LNCaP clone FGC (cell line): ENCODE measurements at places on chromosomes 7 and 10.

GRCh38 chr10:113992471-113993011, 51.1 kb upstream of the ADRB1 start:
- no peak for DNase-seq

- no peak for DNase-seq
Measured at GRCh38 chr7:97844036-97844435, 28.2 kb downstream of the ASNS start.

DNA sequence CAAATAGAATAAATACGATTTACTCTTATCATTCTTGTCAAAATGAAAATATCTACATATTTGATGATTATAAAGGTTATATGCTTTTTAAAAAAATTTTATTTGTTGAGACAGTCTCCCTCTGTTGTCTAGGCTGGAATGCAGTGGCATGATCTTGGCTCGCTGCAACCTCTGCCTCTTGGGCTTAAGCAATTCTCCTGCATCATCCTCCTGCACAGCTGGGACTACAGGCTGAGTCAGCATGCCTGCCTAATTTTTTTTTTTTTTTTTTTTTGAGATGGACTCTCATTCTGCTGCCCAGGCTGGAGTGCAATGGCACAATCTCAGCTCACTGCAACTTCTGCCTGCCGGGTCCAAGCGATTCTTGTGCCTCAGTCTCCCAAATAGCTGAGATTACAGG, 48.9 kb downstream of the PUS7 start:
- DNase-seq, result no peak

DNA sequence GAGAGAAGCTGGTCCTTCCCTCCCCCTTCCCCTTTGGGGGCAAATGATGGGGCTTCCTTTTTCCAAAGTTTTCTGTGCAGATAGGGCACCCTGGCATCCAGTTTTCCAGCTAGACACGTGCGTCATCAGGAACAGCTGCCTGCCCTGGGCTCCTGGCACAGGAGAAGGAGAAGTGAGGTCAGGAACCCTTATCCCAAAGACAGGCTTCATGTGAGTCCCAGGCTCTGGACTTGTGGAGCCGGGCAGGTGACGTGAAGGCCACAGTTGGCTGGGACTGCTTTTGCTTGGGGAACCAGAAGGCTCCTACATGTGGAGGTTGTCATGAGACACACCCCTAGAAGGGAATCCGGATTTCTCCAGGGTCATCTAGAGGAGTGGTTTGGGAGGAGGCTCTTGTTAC, 66.5 kb downstream of the RBM20 start:
- no peak for DNase-seq

DNA sequence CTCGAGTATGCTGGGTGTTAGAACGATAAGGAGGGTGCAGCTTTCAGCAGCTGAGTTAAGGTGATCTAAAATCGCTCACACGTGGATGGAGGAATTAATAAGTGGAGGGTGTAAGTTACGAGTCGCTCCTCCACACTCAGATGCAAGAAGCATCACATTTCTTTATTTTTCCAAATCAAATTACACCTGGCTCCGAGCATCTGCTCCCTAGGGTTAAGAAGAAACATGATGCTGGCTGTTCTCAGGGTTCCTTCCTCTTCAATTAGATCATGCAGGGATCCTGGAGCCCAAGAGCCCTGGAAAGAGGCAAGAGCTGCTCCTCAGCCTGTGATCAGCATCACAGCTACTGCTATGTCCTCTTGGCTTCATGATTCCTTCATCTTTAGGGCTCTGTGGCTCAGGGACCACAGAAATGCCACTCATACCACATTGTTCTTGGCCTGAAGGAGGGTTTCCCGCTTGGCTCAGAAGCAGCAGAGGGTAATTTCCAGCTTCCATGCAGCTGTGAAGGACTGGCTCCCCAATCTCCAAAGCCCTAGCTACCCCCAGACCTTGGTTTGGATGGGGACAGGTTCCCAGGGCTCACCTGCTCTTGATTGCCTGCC, 235.9 kb upstream of the ZNF32 start:
- DNase-seq, result no peak

DNA sequence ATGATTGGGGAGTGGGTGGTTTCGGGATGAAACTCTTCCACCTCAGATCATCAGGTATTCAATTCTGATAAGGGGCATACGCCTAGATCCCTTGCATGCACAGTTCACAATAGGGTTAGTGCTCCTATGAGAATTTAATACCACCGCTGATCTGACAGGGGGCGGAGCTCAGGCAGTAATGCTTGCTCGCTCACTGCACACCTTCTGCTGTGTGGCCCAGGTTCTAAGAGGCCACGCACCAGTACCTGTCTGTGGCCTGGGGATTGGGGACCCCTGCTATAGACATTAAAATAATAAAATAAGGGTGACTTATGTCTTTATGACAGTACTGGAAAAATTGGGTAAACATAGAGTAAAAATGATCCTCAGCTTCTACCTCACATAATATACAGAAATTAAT, 66.1 kb downstream of the SAMD9 start:
- DNase-seq, result no peak

- no peak for DNase-seq
Measured at GRCh38 chr7:139931190-139931934, 102.3 kb downstream of the TBXAS1 start.

GRCh38 chr7:127976056-127976737, 55.0 kb downstream of the LRRC4 start:
- DNase-seq, result no peak

GRCh38 chr10:84499846-84500245, 171.5 kb downstream of the CCSER2 start:
- no peak for DNase-seq

DNA sequence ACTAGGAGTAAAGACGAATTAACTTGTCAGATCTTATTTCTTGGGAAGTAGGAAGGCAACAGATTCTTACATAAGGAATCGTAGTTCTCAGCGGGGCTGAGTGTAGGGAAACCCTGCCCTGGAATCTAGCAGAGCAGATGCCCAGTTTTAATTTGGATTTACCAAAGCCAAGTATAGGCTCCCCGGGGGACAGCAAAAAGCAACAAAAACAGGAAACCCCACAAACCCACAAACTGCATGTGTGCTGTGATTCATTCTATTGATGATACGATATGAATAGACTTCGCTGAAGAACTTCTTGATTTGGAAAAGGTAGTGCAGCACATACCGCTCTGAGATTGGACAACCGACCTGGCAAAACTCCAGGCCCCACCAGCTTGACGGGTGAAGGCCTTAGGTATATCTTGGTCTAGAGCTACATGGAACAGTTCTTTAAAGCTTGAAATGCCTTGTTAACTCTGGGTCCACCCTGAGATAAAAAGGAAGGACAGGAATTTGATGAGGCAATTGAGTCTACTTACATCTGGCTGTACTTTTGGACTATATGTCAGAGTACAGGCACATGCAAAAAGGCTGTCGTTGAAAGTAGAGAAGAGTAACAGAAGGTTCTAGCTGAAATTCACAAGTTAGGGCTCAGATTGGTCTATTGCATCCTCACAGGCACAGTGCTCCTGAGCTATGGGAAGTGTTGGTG, 49.1 kb downstream of the STRA8 start:
- no peak for DNase-seq

DNA sequence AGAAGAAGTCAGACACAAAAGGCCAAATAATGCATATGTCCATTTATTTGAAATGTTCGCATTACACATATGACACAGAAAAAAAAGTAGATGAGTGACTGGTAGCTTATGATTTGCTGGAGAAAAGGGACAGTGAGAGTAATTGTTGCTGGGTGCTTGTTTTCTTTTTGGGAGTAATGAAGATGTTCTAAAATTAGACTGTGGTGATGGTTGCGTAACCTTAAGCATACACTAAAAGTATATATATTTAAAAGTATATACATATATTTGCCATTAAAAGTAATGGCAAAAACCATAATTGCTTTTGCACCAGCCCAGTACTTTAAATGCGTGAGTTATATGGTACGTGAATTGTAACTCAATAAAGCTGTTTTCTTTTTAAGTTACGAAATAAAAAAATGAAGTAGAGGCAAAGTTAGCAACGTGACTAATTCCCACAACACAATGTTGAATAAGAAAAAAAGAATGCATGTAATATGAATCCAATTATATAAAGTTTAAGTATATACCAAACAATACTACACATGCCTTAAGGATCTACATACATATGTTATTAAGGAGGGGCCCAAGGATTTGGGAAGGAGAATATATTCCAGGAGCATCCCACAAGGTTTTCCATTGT, 360.4 kb upstream of the CELF2 start:
- no peak for DNase-seq

GRCh38 chr10:124739986-124740368, 4.2 kb downstream of the FAM53B start:
- no peak for DNase-seq

DNA sequence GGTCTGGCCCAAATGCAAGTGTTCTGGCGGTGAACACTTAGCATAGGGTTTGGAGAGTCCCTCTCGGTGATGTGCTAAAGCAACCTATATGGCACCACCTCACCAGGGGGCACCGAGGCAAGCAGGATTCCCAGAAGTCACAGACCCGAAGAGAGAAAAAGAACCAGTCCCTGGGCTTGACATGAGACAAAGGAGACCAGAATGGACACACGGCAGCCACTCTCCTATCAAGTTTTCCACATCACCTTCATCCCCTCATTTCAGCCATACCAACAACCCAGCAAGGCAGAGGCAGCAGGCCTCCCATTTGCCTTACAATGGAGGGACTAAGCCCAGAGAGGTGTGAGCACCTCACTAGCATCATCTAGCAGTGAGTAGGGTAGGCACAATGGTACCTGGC, 19.7 kb downstream of the GPRIN2 start:
- no peak for DNase-seq

- DNase-seq, result peak; percentile 94
Measured at GRCh38 chr7:159012353-159013069, 132.2 kb downstream of the VIPR2 start.

DNA sequence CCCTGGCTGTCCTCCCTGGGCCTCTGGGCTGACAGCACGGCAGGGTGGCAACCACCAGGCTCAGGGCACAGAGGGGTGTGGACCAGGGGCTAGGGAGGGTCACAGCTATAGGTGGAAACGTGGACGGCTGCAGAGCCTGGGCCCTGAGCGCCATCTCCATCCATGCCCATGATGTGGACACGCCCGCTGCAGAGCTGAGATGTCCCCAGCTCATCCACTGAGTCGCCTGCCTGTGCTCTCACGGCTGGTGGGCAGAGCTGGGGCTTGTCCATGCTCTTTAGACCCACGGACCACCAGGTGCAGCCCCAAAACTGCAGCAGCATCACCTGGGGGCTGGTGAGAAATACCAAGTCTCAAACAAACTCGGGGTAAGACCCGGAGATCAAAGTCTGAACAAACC, 16.1 kb downstream of the TECPR1 start:
- DNase-seq, result no peak

- DNase-seq, result no peak
Measured at GRCh38 chr10:66071907-66072306, 853.9 kb upstream of the LRRTM3 start.

DNA sequence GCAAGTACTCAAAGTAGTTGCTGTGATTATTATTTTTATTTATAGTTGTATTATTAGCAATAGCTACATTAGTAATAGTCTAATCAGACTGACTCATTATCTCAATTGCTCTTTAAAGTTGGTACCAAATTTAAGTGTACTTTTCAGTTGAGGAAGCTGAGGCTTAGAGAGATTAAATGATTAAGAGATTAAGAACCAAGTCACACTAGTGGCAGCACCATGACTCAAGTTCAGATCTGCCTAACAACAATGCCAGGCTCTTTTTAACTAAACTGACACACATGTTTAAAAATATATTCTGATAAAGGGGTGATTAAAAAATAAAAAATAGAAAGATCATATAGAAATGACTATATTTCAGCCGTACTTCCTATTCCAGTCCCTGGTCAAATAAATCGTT, 42.0 kb downstream of the FZD1 start:
- DNase-seq, result no peak

DNA sequence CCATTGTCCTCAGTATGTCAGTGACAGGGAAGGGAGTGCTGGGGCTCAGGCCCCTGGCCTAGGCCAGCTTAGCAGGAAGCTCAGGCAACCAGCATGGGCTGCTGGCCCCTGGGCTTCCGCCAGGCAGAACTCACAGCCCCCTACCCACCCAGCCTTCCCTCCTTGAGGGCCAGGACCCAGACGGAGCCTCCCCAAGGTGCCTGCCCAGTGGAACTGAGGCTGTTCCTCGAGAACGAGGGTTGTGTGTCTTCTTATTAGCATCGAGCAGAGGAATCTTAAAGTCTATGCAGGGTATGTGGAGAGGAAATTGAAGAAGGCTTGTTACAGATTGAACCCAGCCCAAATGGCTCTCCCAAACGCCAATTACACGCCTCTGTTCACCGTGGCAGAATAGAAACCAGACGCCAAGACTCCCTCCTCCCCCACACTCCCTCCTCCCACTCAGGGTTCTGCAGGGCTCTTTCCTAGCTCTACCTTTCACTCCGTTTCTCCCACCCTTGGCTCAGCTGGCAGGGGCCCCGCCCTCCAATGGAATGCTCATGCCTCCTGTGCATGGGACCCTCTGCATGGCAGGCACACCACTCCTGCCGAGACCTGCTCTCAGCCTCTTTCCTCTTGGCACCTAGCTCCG, 134.4 kb downstream of the ZMIZ1 start:
- no peak for DNase-seq

- no peak for DNase-seq
Measured at GRCh38 chr10:101576211-101576863, 11.7 kb downstream of the POLL start.

- DNase-seq, result no peak
Measured at GRCh38 chr10:7507887-7508726, 97.3 kb upstream of the SFMBT2 start.

DNA sequence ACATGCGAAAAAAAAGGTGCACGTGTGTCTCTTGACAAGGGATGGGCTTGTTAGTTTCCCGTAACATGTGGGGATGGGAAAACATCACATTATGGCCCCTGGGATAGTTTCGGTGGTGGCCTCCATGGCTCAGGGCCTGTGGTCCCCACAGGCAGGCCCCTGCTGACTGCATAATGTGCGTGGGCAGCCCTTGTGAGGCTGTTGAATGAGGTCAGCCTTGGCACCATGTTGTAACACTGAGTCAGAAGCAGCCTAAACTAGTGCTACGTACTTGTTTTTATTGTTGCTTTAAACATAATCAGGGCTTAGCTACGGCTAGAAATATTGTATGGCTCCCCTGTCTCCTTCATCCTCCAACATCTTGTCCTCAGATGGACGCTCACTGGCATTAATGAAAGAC, 80.6 kb downstream of the BEND7 start:
- no peak for DNase-seq

GRCh38 chr7:41029072-41029499, 673.8 kb downstream of the INHBA start:
- no peak for DNase-seq

- DNase-seq, result no peak
Measured at GRCh38 chr7:85748861-85749260, 562.0 kb upstream of the SEMA3D start.

- no peak for DNase-seq
Measured at GRCh38 chr7:100588438-100588837, 2.3 kb downstream of the FBXO24 start.

GRCh38 chr10:45374350-45375052, 485 bp downstream of the ALOX5 start:
- DNase-seq, result no peak

GRCh38 chr7:46791188-46791587, 790.7 kb downstream of the TNS3 start:
- DNase-seq, result no peak

- no peak for DNase-seq
Measured at GRCh38 chr7:134723892-134724291, 55.5 kb upstream of the CALD1 start.

GRCh38 chr7:135206941-135207391, 4.4 kb downstream of the WDR91 start:
- no peak for DNase-seq
